CD4-positive, alpha-beta T cell treated with Interferon alpha-2 for 1 hour (primary cell): ENCODE measurements at places on chromosomes 1 and 21.

DNA sequence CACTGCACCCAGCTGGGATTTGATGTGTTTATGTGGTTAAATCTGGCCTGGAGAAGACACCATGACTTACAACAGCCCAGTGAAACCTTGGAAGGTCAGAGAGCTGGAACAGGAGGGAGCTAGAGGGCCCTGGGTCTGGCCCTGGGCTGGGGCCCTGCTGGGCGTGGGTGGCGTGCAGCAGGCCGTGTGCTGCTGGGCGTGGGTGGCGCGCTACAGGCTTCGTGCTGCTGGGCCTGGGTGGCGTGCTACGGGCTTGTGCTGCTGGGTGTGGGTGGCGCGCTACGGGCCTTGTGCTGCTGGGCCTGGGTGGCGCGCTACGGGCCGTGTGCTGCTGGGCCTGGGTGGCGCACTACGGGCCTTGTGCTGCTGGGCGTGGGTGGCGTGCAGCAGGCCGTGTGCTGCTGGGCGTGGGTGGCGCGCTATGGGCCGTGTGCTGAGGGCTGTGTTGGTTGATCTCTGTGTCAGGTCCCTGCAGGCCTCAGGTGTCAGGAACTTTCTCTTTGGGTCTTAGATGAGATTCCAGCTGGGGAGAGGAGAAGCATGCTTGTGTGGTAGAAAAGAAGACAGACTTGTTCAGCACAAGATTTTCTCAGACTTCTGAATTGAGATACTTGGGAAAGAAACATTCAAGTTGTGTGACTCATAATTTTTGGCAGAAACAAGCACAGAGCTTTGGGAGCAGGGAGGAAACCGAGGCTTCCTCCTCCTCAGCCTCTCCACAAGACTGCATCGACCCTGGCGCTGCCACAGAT is 66.0 kb downstream of the COL18A1 start:
- peak; percentile 31 for DNase-seq

DNA sequence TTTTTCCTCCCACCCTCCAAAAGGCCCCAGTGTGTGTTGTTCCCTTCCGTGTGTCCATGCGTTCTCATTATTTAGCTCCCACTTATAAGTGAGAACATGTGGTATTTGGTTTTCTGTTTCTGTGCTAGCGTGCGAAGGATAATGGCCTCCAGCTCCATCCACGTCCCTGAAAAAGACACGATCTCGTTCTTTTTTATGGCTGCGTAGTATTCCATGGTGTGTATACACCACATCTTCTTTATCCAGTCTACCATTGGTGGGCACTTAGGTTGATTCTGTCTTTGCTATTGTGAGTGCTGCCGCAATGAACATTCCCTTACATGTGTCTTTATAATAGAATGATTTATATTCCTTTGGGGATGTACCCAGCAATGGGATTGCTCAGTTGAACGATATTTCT is 177.8 kb downstream of the ETS2 start:
- no peak for DNase-seq

GRCh38 chr1:201791779-201792173 is 37.2 kb upstream of the IPO9 start:
- no peak for DNase-seq

GRCh38 chr21:39386194-39386593 is 37.3 kb upstream of the HMGN1 start:
- no peak for DNase-seq

DNA sequence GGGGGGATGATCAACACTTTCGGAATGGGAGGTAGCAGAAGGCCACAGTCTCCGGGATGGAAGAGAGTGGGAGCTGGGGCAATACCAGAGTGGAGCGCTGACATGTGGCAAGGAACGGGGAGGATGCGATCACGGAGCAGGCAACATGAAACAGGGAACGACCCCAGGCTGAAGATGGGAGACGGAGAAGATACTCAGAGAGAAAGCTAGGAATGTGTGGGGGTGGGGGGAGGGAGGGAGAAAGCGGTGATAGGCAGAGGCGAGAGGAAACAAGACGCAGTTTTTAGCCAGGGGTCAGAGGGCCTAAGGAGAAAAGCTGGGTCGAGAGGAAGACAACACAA is 577 bp downstream of the RAB3GAP2 start:
- no peak for DNase-seq

GRCh38 chr1:230210326-230210980 is 143.4 kb downstream of the GALNT2 start:
- DNase-seq = no peak

- DNase-seq = no peak
These were observed 187.2 kb downstream of the HLX start for GRCh38 chr1:221066351-221067001.

GRCh38 chr1:178224358-178224757 is 130.5 kb downstream of the RASAL2 start:
- no peak for DNase-seq

DNA sequence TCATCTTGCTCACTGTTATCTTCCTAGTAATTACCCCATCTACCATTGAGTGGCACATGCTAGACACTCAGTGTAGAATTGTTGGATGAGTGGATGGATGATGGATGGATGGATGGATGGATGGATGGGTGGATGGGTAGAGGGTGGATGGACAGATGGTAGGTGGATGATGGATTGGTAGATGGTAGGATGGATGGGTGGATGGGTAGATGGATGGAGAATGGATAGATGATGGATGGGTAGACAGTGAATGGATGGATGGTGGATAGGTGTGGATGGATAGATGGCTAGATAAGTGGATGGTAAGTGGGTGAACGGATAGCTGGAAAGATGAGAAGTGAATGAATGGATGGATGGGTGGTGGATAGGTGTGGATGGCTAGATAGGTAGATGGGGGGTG is 165.3 kb upstream of the KLHDC7A start:
- no peak for DNase-seq

- DNase-seq = no peak
These were observed 247.9 kb downstream of the NPHP4 start for GRCh38 chr1:5744341-5744740.

DNA sequence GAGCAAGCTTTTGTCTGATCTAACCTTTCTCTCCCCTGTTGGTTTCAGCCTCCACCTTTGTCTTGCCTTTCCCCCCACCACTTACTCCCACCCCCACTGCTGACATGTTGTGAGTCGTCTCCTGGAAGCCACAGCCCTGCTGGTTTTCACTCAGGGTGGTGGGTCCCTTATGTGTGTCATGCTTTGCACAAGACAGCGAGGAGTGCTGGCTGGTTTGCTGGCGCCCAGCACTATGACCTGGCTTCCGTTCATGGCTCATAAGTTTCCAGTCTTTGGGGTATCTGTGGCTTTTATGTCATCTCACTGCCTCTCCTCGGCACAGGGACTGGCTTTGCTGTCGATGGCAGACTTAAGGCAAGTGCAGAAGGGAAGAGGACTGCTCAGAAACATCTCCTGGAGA is 177.7 kb downstream of the KIF26B start:
- no peak for DNase-seq

- no peak for DNase-seq
These were observed 126.9 kb upstream of the LMO4 start for GRCh38 chr1:87201768-87202167.

- no peak for DNase-seq
These were observed 38.2 kb upstream of the PIGC start for GRCh38 chr1:172482044-172482443.

DNA sequence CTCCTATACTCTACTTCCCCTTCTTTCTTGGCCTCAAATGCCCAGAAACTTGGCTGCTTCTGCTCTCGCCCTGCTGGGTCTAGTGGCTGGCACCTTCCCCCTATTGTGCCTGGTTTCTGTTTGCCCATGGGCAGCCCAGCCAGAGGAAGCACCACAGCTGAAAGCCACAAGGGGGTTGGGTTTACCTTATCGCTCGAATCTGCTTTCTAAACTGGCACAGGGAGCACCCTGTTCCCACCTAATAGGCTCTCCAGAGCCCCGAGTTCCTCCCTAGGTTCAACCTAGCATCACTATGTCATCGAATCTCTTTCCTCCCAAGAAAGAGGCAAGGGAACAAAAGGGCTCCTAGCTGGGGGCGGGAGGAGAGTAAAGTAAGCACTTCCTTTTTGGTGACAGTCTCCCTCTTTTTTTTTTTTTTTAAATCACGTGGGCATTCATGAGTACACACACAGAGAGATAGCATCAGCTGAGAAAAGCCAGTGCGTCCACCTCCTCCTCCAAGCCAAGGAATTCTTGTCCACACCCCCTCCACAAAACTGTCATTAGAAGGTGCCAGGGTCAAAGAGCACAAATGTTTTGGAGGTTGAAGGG is 72.8 kb downstream of the PLEKHA6 start:
- DNase-seq = peak; percentile 51

DNA sequence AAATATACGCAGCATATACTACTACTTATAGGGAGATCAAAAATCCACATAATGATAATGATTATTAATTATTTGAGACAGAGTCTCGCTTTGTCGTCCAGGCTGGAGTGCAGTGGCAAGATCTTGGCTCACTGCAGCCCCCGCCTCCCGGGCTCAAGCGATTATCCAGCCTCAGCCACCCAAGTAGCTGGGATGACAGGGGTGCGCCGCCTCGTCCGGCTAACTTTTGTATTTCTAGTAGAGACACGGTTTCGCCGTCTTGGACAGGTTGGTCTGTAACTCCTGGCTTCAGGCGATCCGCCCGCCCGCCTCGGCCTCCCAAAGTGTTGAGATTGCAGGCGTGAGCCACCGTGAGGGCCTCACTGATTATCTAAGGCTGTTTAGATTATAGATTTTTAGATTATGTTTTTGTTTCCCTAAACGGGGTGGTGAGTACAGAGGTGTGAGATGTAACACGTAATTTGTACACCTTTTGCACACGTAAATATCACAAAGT is 548 bp upstream of the SLC25A33 start:
- no peak for DNase-seq

DNA sequence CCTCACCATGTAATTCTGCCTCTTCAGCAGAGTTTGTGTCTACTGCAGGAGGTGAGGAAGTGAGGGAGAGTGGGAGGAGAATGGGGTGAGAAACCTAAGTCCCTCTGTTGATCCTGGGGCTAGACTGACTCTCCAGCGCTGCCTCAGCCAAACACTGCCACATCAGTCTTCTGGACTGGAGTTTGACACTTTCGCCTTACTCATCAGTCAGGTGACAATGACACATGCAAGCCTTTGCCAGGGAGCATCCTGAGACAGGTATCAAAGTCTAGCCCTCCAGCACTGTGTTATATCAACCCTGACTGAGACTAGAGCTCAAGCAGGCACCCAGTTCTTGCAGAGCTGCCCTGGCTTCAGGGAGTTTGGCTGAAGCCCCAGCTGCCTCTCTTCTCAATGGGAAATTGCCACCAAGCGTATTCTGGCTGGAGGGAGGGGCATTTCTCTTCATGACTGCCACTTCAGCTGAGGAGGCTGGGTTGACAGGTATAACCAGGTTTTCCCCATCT is 33.3 kb upstream of the SUCO start:
- DNase-seq = no peak

- DNase-seq = no peak
These were observed 13.6 kb downstream of the NFYC start for GRCh38 chr1:40704817-40705733.

GRCh38 chr1:91736715-91737615 is 149.0 kb downstream of the TGFBR3 start:
- DNase-seq = no peak

DNA sequence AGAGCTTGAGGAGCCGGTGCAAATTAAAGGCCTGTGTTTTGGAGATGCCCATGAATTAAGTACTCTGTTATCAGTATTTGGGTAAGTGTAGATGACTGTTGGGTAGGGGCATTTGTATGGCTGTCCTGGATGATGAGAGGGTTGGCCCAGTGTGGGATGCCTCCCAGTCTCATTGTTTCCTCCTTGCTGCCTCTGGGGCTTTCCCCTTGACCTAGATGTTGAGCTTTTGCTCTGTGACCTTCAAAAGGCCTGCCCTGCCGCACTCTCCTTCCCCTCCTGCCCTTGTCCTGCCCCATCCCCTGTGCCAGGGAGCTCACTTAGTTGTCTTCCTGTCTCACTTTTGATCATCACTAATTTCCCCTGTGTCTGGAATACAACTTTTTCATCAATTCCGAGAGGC is 10.0 kb downstream of the GALNT2 start:
- no peak for DNase-seq

- no peak for DNase-seq
These were observed 357.9 kb upstream of the USP24 start for GRCh38 chr1:55572878-55573734.

DNA sequence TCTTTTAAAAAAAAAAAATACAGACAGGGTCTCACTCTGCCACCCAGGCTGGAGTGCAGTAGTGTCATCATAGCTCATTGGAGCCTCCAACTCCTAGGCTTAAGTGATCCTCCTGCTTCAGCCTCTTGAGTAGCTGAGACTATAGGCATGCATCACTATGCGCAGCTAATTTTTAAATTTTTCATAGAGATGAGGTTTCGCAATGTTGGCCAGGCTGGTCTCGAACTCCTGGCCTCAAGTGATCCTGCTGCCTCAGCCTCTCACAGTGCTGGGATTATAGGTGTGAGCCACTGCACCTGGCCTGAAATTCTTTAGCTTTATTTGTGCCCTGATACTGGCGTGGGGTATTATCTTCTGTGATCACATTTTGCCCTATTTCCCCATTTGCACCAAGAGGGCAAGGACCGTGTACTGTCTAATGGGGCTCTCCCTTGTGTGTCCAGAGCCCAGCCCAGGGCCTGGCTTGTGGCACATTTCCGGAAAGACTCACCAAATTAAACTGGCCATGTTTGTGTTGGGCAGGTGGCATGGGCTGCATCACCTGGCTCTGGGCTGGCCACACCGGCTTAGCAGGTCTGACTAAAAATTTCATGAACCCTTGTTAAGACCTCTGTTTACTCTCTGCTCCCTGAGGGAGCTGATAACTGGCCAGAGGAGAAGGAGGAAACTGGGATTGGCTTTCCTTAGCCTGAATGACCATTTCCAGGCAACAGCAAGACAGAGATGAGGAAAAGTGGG is 32.2 kb downstream of the TRIM62 start:
- DNase-seq = no peak

DNA sequence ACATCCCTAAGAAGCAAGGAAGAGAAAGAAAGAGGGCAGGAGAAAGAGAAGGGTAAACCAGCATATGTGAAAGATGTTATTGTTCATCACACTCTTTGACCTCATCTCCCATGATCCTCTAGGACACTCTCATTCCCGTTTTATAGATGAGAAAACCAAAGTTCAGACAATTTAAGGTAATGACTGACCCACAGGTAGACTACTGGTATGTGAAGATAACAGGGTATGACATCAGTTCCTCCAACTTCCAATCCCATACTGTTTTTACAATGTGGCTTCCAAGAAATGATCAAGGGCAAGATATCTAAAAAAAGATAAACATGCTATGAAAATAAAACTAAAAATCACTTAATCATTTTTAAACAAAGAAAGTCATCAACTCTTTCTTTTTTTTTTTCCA is 95.2 kb upstream of the TNFSF4 start:
- DNase-seq = no peak

- no peak for DNase-seq
These were observed 2.0 kb downstream of the SRSF4 start for GRCh38 chr1:29179641-29180184.

- no peak for DNase-seq
These were observed 123.2 kb upstream of the FGGY start for GRCh38 chr1:59173721-59174120.

- DNase-seq = no peak
These were observed 55.6 kb upstream of the FMOD start for GRCh38 chr1:203406446-203407045.
